T-helper 22 cell (primary cell): ENCODE measurements at places on chromosomes 1 and 21.

- DNase-seq, result no peak
Observed at GRCh38 chr1:227560393-227561173, 2.8 kb upstream of the ZNF678 start.

GRCh38 chr1:167681024-167681423 is 40.8 kb upstream of the MPZL1 start:
- DNase-seq, result no peak

- no peak for DNase-seq
Observed at GRCh38 chr1:60893136-60893930, 189.0 kb upstream of the NFIA start.

DNA sequence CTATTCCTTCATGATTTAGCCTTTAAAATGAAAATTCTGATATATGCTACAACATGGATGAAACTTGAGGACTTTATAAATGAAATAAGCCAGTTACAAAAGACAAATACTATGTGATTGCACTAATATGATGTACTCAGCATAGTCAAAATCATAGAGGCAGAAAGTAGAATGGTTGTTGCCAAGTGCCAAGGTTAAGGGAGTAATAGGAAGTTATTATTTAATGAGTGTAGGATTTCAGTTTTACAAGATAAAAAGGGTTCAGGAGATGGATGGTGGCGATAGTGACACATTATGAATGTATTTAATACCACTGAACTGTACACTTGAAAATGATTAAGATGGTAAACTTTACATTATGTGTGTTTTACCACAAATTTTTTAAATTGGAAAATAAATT is 73.1 kb upstream of the FMN2 start:
- DNase-seq, result no peak

DNA sequence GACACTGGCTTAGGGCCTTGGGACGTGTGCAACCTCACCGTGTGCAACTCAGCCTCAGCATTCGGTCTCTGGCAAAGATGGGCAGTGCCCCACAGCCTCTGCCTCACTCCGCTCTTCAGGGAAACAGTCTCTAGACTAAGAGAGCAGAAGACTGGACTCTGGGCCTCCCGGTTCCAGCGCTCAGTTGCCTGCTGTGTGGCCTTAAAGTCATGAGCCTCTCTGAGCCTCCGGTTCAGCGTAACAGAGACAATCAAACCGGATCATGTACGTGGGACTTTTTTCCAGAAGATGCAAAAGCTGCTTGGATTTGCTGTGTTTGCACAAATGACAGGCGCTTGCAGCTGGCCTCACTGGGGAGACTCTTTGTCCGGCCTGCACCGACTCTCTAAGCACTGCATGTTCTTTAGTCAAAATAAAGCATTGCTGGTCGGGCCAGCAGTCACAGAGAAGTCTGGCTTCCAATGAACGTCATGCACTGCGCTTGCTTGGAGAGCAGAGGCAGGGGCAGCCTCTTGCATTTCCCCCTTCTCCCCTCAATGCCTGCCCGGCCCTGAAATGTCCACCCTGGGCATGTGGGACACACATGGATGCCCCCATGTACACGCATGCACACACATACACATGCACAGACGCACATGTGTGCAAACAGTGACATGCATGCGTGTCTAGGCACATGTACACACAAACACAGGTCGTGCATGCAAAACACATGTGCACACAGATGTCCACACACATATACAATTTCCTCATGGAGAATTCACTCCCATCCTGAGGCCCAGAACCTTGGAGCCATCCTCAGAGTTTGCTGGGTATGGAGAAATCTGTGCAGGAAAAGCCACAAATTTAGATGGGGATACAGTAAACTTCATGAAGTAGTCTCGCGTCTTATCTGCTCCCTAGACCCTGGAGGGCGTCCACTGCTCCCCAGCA is 152.4 kb downstream of the PRDM16 start:
- DNase-seq, result no peak

GRCh38 chr1:94246692-94247137 is 9.3 kb upstream of the ARHGAP29 start:
- no peak for DNase-seq
